ENCODE measurements at places on chromosomes 4 and X.

- no peak for DNase-seq
These were observed 21.7 kb downstream of the HTT start for GRCh38 chr4:3096202-3096601.

DNA sequence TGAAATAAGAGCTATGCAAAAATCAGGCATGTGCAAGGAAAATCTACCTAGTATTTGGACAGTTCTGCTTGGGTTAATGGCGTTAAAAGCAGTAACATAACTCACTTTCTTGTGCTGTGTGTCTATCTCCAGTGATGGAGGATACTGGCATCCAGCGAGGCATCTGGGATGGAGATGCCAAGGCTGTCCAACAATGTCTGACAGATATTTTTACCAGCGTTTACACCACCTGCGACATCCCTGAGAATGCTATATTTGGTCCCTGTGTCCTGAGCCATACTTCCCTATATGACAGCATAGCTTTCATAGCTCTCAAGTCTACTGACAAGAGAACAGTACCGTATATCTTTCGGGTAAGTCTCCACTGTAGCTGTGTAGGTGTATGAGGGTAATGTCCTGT is 2.6 kb downstream of the PRDM8 start:
- no peak for DNase-seq

DNA sequence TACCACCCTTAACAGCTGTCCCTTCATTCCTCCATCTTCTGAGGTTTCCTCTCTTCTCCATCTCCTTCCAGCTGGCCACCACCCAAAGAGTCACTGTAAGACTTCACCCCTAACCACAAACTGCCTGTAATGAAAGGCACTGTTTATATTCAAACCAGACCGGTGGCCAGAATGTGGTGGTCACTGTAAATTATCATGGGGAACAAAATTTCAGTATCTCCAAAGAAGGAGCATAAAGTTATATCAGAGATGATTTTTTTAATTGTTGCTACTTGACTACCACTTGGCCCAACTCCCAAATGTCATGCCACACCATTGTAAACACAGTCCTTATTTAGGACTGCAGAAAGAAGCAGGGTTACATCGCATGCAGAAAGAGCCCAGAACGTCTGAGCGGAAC is 44.8 kb downstream of the SMARCA1 start:
- DNase-seq, result peak; percentile 59

- no peak for DNase-seq
These were observed 65.0 kb downstream of the INPP4B start for GRCh38 chr4:142781114-142781513.

GRCh38 chr4:139753686-139754085 is 88.1 kb downstream of the MGST2 start:
- no peak for DNase-seq

DNA sequence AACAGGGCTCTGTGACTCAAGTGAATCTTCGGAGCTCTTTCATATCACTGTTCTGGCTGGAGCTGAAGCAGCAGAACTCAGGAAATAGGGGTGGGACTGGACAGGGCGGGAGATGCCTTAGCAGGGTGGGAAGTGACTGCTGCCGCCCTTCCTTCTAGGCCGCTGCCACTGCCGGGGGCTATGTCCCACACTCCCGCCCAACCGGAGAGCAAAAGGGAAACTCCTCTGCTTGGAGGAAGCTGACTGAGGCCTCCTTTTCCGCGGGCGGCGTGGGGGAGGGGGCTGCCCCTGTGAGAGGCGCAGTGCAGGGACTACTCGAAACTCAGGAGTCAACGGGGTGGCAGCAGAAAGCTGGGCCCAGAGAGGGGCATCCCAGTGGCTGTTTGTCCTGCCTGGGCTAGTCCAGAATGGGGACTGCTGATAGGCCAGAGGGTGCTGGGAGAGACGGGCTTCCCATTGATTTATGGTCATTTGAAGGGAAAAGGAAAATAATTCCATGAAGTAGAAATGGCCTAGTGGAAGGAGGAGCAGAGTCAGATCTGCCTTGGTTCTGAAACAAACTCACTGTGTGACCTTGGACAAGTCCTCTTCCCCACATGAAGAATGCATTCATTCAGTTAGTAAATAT is 36.9 kb downstream of the STARD8 start:
- DNase-seq, result no peak

DNA sequence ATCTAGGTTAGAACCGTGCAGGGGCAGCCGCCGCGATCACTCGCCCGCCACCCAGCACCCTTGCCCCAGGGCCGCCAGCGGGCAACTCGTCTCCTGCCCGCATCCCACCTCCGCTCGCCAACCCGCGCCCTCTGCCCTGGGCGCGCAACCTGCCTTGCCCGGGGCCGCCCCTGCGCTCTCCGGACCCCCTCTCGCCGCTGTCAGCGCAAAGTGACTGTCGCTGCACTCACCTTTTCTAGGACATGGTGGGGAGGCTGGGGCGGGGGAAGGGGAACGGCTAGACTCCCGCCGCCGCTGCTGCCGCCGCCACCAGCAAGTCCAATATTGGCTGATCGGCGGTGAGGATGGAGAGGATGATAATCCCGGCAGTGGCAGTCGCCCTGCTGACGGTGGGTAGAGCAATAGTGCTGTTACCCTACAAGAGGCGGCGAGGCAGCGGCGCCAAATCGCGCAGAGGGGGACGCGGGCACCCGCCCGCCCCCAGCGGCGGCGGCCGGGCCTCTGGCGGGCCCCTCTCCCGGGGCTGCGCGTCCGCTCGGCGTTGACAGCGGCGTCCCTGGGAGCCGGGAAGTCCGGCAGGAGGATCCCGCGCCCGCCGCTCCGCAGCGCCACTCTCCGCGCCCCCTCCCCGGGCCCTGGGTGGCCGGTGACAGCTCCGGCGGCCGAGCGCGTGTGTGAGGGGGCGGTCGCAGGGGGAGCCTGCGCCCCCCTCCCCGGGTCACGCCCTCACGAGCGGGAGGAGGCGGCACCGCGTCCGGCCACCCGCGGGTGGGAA is 2.3 kb upstream of the NR3C2 start:
- DNase-seq, result no peak

- peak; percentile 23 for DNase-seq
These were observed 107.2 kb upstream of the KIT start for GRCh38 chr4:54550395-54551171.

- DNase-seq, result peak; percentile 2
These were observed 128.4 kb downstream of the ZMAT1 start for GRCh38 chrX:101803451-101803850.

- DNase-seq, result peak; percentile 50
These were observed 66.3 kb downstream of the SRPX start for GRCh38 chrX:38154340-38154739.

- peak; percentile 93 for DNase-seq
These were observed 466.8 kb upstream of the FAM241A start for GRCh38 chr4:111678479-111678878.

- DNase-seq, result peak; percentile 75
These were observed 143.9 kb downstream of the BCOR start for GRCh38 chrX:39953879-39954278.

- DNase-seq, result no peak
These were observed 2.8 kb downstream of the TIGD2 start for GRCh38 chr4:89114100-89114499.

- no peak for DNase-seq
These were observed 124.0 kb downstream of the FAM53A start for GRCh38 chr4:1559896-1560650.

GRCh38 chrX:83535417-83536196 is 27.5 kb downstream of the POU3F4 start:
- DNase-seq, result no peak

- DNase-seq, result no peak
These were observed 83.6 kb downstream of the NCAPG start for GRCh38 chr4:17894421-17894820.

- DNase-seq, result peak; percentile 10
These were observed 458.1 kb downstream of the STIM2 start for GRCh38 chr4:27318740-27319139.

- DNase-seq, result no peak
These were observed 51.7 kb downstream of the SCD5 start for GRCh38 chr4:82746705-82747574.

GRCh38 chrX:39162322-39162735 is 361.1 kb downstream of the MID1IP1 start:
- DNase-seq, result no peak

- no peak for DNase-seq
These were observed 77.3 kb upstream of the IL2 start for GRCh38 chr4:122533841-122534240.

DNA sequence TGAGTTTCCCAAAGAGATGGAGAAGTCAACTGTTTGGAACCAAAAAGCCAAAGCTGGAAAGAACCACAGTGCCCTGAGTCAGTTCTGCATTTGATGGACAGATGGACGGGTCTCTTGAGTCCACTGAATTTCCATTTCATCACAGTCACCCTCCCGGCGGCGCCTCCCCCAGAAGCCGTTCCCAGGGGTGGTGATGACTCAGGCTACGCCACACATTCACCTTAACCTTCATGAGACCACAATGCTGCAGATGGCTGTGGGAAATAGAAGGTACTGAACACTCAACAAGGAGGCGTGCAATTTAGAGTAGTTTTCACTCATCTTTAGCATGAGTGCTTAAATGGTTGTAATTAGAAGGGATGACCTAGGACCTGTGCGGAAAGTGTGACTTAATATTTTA is 61.3 kb downstream of the STOX2 start:
- no peak for DNase-seq

DNA sequence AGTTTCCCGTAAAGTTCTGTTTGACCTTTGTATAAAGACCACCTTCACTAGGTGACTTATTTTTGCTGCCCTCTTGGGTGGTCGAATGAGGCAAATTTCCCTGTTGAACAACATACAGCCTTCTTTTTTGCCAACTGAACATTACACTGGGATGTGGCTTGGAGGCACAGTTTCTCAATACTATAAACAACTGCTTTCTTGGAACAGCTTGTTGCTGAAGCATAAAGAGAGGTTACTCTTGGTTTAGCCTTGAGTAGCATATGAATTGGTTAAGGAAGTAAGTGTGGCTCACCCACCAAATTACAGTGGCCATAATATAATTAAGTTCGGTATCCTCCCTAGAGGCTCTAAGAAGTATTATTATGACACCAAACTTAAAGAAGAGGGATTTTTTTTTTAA is 40.0 kb downstream of the HHIP start:
- DNase-seq, result peak; percentile 28

- DNase-seq, result no peak
These were observed 5.5 kb downstream of the GSTCD start for GRCh38 chr4:105714071-105714521.

DNA sequence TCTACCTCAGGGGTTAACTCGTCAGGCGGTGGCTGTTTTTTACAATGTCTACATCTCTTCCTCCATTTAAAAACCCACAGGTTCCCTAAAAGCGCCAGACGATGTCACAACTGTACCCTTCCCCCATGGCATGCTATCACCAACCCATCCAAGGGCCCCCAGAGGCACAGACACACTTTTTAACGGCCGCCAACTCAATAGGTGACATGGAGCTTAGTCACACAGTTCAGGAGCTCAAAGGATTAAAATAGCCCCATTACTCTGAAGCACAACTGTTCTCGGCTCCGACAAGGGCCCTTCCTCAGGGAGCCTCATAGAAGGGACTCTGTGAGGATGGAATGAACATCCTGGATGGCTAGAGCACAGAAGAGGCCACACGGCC is 12.4 kb downstream of the SH3KBP1 start:
- DNase-seq, result no peak

DNA sequence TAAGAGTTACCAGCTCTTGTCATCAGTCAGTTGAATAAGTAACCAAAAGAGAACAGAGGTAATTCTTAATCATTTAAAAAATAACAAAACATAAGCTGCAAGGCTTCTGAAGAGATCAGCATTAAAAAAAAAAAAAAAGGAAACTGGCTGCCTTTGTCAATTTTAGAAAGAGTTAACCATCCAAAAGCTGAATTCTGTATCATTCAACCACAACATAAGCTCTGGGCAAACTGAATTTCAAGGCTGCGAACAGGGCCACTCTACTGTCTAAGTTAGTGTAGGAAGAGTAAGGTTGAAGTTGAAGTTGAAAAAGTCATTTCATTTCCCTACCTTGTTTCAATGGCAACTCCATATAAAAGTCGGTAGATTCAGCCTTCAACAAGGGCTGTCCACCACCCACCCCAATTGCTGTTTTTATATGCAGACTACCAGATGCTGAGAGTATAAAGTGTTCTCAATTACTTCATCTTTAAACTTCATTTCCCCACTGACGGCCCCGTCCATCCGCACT is 1.1 kb upstream of the LIN54 start:
- peak; percentile 54 for DNase-seq

DNA sequence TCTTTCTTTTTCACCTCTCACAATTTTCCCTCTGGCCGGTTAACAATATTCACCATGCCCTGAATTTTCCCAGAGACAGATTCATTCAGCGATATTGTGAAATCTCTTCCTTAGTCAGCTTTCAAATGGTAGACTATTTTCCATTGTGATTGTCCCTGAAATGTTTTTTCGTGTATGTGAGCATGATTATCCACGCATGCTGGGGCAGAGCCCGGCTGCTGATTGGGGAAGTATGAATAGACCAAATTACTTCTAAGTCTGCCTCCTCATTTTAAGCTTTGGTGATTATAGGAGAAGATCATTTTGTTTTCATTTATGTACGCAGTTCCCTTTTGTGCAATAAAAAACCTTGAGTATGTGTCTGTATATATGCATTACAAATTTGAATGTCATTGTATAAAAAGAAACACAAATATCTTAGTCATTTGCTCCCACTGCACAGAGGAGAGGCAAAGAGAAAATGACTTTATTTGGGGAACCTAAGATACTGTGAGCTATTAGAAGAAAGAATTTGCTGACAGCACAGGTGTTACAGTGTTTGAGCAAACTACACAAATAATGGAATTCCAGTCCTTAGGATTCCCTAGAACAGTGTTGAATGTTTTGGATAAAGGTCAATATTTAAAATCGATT is 11.3 kb downstream of the DTHD1 start:
- DNase-seq, result no peak

DNA sequence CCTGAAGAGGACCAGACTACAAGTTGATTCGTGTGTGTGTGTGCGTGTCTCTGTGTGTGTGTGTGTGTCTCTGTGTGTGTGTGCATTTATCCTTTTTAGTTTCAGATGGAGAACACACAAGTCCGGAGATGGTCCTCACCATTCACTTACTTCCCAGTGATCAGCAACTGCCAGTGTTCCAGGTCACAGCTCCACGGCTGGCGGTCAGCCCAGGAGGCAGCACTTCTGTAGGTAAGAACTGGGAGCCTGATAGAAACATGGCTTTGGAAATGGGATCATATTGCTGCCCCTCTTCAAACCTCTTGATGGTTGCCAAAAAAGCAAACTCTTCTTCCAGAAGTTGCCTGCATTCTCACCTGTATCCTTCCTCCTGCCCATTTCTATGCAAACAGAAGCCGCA is 122.6 kb upstream of the ANXA3 start:
- no peak for DNase-seq

- no peak for DNase-seq
These were observed 48.9 kb upstream of the SPP1 start for GRCh38 chr4:87926554-87927098.

- peak; percentile 36 for DNase-seq
These were observed 689 bp downstream of the METAP1 start for GRCh38 chr4:98996056-98996764.

Measured in fibroblast of villous mesenchyme (primary cell).